ENCODE measurements at places on chromosomes 5 and 9.

GRCh38 chr5:32551865-32552264 is 33.5 kb upstream of the SUB1 start:
- no peak for DNase-seq

DNA sequence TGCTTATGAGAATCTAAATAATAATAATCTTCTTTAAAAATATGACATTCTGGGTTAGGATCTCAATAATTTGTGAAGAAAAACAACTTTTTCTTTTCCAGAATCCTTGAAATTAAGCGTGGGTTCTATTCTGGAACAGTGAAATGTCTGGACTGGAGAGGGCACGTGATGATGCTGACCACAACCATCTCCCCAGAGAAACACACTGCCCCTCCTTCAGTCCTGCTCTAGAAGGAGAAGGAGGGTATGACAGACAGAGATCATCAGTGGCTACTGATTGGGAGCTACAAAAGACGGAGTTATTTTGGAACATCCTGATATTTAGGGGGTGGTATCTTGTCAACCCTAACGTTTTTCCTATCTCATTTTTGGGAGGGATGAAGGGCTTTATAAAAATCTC is 40.2 kb downstream of the MEF2C start:
- no peak for DNase-seq

DNA sequence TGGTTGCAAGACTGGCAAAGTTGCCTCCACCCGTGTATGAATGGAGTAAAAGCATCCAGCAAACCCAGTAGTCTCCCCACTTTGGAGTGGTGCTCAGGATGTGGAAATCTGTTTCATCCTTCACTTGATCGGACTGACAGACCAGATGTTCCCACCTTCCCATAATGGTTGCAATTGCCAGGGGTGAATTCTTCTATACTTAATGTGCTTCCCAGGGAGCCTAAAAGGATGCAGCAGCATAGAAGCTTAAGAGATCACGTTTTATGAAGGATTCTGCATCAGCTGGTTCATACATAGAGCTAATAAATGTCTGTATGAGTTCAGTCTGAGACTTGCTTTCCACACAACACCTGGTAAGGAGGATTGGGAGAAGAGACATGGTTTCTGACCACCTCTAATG is 198.8 kb upstream of the S1PR3 start:
- DNase-seq: no peak

GRCh38 chr5:103362211-103362610 is 103.6 kb downstream of the MACIR start:
- no peak for DNase-seq

DNA sequence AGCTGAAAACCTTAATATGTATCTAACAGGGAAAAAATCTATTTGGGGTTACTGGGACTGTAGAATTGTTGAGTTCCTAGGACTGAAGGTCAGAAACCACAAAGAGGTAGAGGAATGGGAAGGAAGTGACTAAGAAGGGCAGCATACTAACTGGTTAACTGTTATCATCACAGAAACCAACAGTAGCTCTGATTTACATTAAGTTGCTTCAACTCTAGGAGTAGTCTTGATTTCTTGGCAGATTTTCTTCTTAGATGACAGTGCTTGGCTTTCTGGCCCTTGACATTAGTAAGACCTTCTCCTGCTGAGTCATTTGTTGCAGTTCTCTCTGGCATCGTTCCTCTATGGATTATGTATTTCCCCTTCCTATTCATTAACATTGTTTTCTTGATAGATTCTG is 116.1 kb upstream of the RASA1 start:
- no peak for DNase-seq

GRCh38 chr5:42108468-42108867 is 183.4 kb downstream of the FBXO4 start:
- DNase-seq: no peak

DNA sequence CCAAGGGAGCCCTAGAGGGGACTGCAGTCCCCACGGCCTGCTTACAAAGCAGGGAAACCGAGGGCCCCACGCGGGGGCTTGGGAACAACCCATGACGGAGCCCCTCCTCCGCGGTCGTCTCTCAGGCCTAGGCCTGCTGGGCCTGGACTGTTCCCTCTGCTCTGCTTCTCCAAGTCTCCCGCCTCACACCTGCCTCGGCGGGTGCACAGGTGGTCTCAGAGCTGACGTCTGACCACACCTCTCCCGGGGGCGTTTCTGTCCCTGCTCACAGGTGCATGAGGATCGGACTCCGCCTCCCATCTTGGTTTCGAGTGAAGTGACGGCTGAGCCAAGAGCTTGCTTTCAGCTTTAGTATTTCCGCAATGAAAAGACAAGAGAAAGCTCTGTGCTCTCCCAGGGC is 72.1 kb downstream of the MRPL36 start:
- peak; percentile 5 for DNase-seq

- DNase-seq: no peak
Observed at GRCh38 chr5:149641000-149641576, 59.8 kb downstream of the ARHGEF37 start.

GRCh38 chr9:7640231-7640630 is 159.3 kb downstream of the DMAC1 start:
- no peak for DNase-seq

GRCh38 chr5:376799-377325 is 55.3 kb downstream of the AHRR start:
- peak; percentile 10 for DNase-seq

GRCh38 chr5:144318011-144318410 is 147.3 kb downstream of the KCTD16 start:
- DNase-seq: no peak

GRCh38 chr9:97903177-97903576 is 19.1 kb downstream of the TRMO start:
- no peak for DNase-seq

GRCh38 chr5:84430863-84431663 is 46.4 kb upstream of the EDIL3 start:
- DNase-seq: no peak

GRCh38 chr9:124248066-124248465 is 9.7 kb upstream of the NEK6 start:
- peak; percentile 62 for DNase-seq

DNA sequence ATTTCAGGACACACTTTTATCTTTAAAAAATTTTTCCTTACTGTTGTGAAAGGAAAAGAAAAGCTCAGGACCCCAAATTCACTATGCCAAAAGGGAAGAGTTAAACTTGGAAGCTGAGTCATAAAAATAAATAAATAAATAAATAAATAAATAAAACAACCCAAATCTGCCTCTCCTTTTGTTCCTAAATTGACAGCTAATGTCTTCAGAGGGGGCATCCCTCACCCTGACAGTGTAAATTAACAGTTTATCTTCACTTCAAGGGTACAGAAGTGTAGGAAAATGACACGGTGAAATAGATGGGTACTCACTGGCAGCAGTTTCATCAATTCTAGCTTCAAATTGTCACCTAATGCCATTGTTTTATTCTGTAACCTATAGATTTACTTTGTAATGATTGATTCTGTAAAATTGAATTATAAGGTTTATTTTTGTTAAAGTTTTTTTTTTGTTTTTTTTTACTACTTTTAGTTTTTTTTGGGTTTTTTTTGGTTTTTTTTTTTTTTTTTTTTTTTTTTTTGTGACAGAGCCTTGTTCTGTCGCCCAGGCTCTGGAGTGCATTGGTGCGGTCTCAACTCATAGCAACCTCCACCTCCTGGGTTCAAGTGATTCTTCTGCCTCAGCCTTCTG is 18.5 kb upstream of the ANXA1 start:
- no peak for DNase-seq

- no peak for DNase-seq
Observed at GRCh38 chr5:164600274-164600673, 1094.9 kb downstream of the MAT2B start.

GRCh38 chr9:86854898-86855523 is 92.3 kb downstream of the GAS1 start:
- DNase-seq: peak; percentile 88

DNA sequence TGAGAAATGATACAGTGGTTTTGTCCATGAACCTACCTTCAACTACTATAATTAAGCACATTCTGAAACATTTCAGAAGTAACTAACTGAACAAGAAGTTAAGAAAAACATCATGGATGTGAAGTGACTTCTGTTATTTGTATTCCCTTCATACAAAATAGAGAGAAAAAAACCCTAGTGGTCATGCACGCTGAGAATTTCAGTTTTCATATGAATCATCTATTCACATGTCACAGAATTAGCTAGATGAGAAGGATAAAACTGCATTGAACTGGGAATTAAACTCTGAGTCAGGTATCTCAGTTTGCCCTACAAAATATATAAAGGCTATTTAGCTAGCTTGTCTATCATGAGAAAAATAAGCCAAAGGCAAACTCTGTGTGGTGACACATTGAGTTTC is 451.8 kb upstream of the FTMT start:
- no peak for DNase-seq

DNA sequence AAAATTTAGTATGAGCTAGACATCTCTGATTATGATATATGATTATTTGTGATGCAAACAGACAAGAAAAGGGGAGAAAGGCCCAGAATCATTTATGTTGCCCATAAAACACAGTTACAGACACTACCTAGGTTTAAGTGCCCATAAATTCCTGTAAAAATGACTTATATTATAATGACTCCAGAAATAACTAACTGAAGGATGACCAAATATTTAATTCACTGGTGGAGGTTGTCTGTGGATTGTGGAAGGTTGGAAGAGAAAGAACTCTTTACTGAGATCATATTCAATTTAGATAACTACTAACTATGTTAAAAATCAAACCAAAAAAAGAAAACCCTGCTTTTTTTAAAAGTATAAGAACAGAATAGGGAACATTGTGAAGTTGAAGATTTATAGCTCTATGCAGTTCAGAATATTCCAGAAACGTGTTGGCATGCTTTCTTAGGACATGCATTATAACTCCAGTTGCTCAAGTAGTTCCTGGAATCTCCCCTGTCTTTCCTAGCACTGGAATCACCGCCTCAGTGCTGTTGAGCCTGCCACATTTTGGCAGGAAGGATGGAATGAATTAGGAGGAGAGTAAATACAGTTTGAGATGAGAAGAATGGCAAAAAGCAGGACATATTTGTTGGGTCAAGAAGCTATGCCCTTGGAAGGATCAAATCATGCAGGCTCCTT is 72.0 kb upstream of the PAPPA start:
- peak; percentile 35 for DNase-seq

DNA sequence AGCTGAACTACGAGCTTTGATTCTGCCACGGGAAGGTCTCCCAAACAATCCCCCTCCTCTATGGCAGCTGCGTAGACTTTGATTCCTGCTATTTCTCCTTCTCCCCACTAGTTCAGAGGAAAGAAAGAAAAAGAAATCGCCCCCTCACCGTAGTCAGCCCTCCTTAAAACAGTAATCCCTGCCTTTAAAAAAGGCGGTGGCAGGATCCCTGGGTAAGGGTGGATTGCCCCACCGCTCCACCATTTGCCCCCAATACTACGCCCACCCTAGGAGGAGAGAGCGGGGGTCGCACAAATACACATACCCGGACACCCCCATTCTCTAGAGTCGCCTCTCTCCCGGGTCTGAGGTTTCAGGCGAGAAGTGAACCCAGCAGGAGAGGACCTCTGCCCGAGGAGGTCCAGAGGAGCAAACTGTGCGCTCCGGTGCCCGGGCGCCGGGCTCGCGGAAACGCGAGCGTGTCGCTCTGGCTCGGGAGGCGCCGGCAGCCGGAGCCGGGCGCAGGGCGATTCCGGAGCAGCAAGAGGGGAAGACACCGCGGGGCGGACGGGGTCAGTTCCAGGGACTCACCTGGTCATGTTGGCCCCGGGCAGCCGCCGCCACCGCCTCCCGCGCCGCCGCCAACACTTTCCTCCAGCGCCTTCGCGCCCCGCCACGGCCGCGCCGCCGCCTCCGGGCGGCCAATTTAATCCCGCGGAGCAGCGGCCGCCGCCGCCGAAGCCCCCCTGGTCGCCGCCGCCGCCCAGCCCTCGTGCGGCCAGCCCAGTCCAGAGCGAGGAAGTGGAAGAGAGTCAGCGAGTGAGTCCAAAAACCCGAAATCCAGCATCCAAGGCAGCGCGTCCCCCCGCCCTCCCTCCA is 1057.7 kb upstream of the DMAC1 start:
- DNase-seq: peak; percentile 54

DNA sequence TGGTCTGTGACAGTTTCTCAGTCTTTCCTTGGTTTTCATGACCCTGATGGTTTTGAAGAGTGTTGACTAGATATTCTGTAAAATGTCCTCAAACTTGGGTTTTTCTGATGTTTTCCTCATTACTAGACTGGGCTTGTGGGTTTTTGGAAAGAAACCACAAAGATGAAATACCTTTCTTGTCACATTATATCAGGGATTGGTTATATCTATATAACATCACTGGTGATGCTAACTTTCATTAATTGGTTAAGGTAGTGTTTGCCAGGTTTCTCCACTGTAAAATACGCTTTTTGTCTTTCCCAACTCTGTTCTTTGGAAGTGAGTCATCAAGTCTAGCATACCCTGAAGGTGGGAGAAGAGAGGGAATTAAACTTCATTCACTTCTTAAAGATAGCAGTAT is 3.3 kb upstream of the IL31RA start:
- no peak for DNase-seq

DNA sequence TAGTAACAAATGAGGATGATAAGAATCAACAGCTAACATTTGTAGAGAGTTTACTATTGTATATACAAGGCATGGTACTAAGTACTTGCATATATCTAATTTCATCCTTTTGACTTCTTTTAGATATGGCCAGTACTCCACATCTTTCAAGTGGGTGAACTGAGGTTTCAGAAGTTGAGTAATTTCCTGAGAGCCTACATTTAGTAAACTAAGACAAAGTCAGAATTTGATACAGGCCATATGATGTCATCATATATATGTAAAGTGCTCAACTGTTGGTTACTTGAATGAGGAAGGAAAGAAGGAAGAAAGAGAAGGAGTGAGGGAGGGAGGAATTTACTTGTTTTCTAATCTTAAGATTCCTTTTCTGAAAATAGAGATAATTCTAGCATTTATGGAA is 52.8 kb downstream of the GRIA1 start:
- DNase-seq: no peak

DNA sequence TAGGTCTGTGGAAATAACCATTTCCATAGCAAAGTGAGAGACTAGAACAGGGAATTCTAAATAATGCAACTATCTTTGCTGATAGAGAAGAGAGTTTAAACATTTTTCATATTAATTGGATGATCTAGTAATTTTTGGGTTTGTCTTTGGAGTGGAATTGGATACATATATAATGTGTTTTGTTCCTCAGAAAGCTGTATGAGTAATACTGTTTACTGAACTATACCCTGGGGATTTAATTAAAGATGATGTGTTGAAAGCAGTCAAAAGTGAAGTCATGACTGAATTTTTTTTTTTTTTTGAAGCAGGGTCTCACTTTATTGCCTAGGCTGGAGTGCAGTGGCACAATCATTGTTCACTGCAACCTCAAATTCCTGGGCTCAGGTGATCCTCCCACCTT is 17.9 kb downstream of the FER start:
- DNase-seq: no peak

DNA sequence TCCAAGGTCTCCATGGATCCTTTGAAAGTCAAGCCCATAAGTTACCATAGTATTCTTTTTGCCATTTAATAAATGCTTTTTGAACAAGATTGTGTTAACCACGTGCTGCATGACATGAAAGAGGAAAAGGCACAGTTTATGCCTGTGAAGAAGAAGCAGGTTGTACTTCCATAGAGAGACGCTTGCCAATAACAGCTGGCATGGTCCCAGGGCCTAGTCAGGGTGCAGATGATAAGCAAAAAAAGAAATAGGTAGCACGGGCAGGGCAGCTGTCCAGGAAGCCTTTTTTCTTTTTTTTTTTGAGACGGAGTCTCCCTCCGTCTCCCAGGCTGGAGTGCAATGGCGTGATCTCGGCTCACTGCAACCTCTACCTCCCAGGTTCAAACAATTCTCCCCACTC is 71.8 kb upstream of the CLINT1 start:
- no peak for DNase-seq
